NCI-H2081 (cell line): ENCODE measurements at places on chromosomes 7 and 10.

- DNase-seq: no peak
Measured at GRCh38 chr7:94594882-94595281, 61.1 kb downstream of the SGCE start.

- DNase-seq: no peak
Measured at GRCh38 chr7:75843613-75844116, 30.1 kb upstream of the CCL24 start.

DNA sequence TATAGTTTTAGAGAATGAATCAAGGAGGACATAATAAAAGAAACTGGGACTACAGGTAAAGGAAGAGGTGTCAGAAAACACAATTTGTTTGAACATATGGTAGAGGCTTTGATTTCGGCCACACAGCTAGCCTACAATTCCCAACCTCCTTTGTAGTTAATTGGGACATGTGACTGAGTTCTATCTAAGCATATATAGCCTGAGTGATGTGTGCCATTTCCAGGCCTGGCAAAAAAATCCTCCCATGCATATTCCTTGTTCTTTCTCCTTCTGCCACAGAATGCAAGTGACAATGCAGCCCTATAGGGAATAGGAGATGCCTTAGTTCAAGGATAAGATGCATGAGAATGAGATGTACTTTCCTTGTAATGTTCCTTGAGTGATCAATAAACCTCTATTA lies 590.7 kb upstream of the STEAP1 start:
- DNase-seq: no peak

DNA sequence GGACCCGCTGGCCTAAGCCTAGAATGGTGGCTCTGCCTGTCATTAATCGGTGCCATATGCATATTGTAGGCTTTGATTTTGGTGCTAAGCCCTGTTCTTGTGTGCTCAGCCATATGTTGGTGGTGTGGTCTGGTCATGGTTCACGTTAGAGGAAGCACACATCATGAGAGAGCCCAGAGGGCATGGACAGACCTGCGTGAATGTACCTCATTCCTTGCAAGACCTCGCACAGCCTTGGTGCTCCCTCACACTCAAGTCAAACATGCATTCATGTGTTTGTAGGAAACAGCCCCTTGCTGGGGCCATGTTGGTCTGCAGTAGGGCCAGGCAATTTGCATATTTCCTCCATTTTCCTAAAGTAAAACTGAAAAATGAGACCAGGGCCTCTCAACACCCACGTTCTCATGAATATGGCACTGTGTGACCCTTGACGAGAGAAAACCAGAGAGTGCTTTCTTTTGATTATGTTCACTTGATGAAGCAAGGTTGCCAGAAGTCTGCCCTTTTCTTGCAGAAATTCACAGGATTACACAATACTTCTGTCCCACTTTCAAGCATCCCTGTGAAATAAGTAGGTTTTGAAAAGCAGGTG lies 268.7 kb downstream of the CELF2 start:
- no peak for DNase-seq

GRCh38 chr10:22669163-22669711 lies 45.1 kb downstream of the PIP4K2A start:
- DNase-seq: no peak

GRCh38 chr10:14020037-14020664 lies 310.6 kb downstream of the FRMD4A start:
- no peak for DNase-seq

GRCh38 chr10:72692994-72693781 lies 1.2 kb downstream of the MCU start:
- DNase-seq: no peak

- no peak for DNase-seq
Measured at GRCh38 chr7:3078514-3078913, 34.8 kb upstream of the CARD11 start.

DNA sequence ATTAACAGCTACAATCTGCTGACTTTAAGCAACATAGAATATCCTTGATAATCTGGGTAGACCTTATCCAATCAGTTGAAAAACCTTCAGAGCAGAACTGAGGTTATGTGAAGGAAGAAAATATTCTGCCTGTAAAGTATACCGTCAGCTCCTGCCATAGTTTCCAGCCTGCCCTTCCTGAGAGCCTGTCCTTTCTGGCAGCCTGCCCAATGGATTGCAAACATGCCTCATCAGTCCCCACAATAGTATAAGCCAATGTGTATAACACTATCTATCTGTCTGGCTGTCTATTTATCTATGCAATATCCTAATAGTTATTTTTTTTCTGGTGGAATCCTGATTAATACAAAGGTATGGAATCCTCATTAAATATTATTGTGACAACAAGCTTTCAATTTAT lies 489.2 kb upstream of the KCND2 start:
- peak; percentile 37 for DNase-seq

DNA sequence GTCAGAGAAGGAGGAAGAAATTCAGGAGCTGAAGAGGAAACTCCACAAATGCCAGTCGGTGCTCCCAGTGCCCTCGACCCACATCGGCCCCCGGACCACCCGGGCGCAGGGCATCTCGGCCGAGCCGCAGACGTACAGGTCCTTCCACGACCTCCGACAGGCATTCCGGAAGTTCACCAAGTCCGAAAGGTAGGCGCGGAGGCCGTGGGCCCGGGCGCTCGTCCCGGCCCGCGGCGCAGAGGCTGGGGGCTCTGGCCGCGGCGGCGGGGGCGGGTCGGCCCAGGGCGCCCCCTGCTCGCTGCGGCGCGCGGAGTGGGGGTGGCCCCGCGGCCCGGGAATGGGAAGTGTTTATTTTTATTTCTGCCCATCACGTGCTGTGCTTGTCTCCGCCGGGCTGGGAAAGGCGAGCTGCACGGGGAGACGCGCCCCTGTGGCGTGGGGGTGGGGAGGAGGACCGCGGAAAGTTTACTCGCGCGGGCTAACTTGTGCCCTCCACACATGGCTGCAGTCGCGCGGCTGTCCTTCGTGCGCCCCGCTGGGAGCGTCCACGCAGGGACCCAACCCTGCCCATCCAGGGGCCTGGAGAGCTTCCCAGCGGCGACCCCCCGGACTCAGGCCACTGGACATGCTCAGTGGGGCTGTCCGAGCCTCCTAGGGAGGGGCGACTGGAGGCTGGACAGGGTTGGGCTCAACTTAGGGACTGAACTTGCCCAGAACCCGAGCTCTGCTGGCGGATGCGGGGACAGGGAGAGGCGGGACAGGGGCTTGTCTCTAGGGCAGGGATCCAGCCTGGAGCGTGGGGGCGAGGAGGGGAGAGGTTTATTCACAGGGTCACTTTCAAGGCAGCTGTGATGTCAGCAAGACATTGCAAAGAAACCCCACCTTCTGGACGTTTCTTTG lies 82.6 kb upstream of the PRKG1 start:
- DNase-seq: no peak

- DNase-seq: peak; percentile 90
Measured at GRCh38 chr10:42367532-42368230, 270.7 kb downstream of the ZNF33B start.

GRCh38 chr7:52758356-52758755 lies 277.1 kb upstream of the POM121L12 start:
- DNase-seq: no peak

DNA sequence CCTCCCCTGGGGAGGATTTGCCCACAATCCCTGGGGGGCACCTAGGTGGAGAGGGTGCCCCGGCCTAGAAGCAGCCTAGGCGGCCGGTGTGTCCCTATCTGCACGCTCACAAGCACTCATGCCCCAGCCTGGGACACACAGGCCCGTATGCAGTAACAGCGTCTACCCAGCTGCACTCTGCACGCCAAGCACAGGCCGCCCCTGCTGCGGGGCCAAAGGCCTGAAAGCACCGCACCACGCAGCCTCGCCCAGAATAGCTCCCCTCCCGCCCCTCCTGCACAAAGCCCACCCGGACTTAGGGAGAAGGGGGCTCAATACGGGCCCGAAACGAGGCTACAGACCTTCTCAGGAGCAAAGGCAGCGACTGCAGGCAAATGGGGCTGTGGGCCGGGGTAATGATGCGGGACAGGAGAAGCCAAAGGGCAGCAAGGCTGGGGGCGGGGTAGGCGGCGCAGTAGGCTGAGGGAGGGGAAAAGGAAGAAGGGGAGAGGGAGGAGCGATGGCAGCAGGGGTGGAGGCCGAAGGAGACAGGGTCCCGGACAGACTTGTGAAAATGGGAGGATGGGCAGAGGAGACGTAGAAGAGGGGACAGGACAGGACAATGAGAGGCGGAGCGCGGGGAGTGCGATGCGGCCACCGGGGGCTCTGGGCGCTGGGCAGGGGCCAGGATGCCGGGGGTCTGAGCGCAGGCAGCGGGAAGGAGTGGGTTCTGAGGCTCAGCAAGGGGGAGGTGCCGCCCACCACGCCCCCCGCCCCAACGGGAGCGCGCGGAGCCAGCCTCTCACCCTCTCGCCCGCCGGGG lies 544 bp downstream of the GPRIN2 start:
- DNase-seq: no peak

GRCh38 chr7:21902240-21902639 lies 43.5 kb downstream of the CDCA7L start:
- no peak for DNase-seq

- DNase-seq: peak; percentile 76
Measured at GRCh38 chr7:80210400-80210799, 75.8 kb downstream of the GNAI1 start.

- DNase-seq: no peak
Measured at GRCh38 chr10:33117230-33117629, 159.2 kb upstream of the ITGB1 start.
